Occipital lobe (tissue), 3 donors: ENCODE measurements at places on chromosomes 6 and 20. TPM values are rescaled to one million over a fixed set of nuclear protein-coding genes. Genes with fewer than 3 reads are reported as not detected.

The EHMT2 gene
- 83.9 TPM for total RNA-seq

The PPP1R16B gene
- 12.9 TPM for total RNA-seq

The VSX1 gene
- total RNA-seq: not detected

The ALDH5A1 gene
- 12.2 TPM for total RNA-seq

The CSTF1 gene
- total RNA-seq: 32.6 TPM

The TPX2 gene
- 5.8 TPM for total RNA-seq

The TBXT gene
- not detected for total RNA-seq

The RRAGD gene
- total RNA-seq: 99.2 TPM

The WDR27 gene
- 31.5 TPM for total RNA-seq

The GPR6 gene
- total RNA-seq: not detected

The MUC21 gene
- total RNA-seq: not detected

The FOXA2 gene
- total RNA-seq: not detected

The GSTA2 gene
- total RNA-seq: not detected

The NOX3 gene
- total RNA-seq: not detected

The ELOVL5 gene
- 54.1 TPM for total RNA-seq

The MAFB gene
- 11.1 TPM for total RNA-seq

The AARS2 gene
- total RNA-seq: 14.5 TPM

The ERVFRD-1 gene
- not detected for total RNA-seq

The EDEM2 gene
- total RNA-seq: 13.1 TPM

The HTR1E gene
- 0.16 TPM for total RNA-seq

The HLA-DPA1 gene
- total RNA-seq: 1.4 TPM

The NMBR gene
- total RNA-seq: 12.6 TPM

The STX7 gene
- 84.5 TPM for total RNA-seq

The OPRM1 gene
- 1.7 TPM for total RNA-seq

The MLN gene
- not detected for total RNA-seq

The CTAGE9 gene
- total RNA-seq: not detected
